ENCODE measurements at places on chromosomes 1 and 21.
A peak's percentile ranks its signal among the peaks of the same experiment; 100 is the strongest.

GRCh38 chr1:3847081-3847480 is 9.9 kb downstream of the CEP104 start:
- DNase-seq: no peak

GRCh38 chr1:211920141-211920572 is 89.6 kb upstream of the LPGAT1 start:
- no peak for DNase-seq

- DNase-seq: no peak
Observed at GRCh38 chr1:13548281-13548680, 34.5 kb upstream of the LRRC38 start.

GRCh38 chr1:41454406-41454805 is 30.1 kb downstream of the EDN2 start:
- no peak for DNase-seq

DNA sequence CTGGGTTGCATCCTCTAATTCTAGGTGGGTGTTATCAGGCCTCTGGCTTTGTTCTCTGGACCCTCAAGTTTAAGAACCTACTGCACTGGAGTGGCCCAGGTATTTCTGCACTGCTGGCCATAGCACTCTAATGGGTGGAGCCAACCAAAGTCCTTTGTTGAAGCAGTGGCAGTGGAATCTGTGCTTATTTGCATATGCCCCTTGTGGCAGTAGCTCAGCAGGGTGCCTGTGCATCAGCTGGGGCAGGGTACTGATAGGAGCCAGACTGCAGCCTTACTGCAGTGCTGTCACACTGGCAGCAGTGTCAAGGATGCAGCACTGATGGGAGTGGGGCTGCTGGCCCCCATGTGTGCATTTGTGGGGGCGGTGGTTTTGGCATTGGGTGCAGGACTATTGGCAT is 660.6 kb downstream of the LRRIQ3 start:
- DNase-seq: no peak

- no peak for DNase-seq
Observed at GRCh38 chr1:965526-966134, 652 bp upstream of the PLEKHN1 start.

GRCh38 chr1:217331698-217332097 is 299.2 kb downstream of the GPATCH2 start:
- no peak for DNase-seq

GRCh38 chr1:24391882-24392603 is 21.5 kb downstream of the STPG1 start:
- peak; percentile 57 for DNase-seq

GRCh38 chr1:40905061-40905460 is 42.9 kb upstream of the CITED4 start:
- DNase-seq: no peak

DNA sequence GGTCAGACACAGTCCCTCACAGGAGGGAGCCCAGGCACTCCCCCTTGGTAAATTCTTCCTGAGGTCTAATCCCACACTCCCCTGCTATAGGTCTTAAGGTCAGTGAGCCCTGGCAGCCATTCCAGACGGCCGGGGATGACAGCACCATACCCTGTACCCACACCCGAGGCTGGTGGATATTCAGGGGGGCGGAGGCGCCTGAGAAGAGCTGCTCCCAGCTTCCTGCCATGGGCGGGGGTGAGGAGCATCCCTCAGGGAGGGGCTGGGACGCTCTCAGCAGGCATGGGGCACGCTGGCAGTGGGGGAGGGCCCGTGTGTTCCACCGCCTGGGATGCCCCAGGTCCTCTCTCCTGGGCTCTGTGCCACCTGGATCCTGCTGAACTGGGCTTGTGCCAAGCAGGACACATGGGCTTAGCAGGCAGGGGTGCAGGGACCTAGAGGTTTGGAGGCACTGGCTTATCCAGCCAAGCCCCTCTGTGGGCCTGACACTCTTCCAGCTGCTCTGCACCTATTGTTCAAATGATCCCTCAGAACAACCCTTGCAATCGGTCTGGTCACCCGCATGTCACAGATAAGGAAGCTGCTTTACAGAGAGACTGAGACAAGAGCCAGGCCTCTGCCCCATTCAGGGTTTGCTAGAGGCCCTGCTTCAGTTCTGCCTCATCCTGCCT is 5.7 kb upstream of the ADGRB2 start:
- DNase-seq: no peak

- no peak for DNase-seq
Observed at GRCh38 chr1:184896000-184896399, 78.3 kb downstream of the NIBAN1 start.

DNA sequence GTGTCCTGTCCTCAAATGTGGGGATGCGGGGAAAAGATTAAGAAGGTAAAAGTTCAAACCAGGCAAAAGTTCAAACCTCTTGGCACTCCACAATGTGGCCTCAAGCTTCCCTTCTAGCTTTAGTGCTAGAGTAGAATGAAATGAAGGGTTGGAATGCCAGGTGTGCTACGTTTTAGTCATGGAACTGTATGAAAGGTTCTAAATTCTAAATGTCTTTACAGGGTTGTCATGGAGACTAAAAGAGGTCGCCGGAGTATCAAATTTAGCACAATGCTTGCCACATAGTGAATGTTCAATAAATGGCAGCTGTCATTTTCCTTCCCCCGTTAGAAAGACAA is 57.2 kb upstream of the LRRC8D start:
- peak; percentile 25 for DNase-seq

DNA sequence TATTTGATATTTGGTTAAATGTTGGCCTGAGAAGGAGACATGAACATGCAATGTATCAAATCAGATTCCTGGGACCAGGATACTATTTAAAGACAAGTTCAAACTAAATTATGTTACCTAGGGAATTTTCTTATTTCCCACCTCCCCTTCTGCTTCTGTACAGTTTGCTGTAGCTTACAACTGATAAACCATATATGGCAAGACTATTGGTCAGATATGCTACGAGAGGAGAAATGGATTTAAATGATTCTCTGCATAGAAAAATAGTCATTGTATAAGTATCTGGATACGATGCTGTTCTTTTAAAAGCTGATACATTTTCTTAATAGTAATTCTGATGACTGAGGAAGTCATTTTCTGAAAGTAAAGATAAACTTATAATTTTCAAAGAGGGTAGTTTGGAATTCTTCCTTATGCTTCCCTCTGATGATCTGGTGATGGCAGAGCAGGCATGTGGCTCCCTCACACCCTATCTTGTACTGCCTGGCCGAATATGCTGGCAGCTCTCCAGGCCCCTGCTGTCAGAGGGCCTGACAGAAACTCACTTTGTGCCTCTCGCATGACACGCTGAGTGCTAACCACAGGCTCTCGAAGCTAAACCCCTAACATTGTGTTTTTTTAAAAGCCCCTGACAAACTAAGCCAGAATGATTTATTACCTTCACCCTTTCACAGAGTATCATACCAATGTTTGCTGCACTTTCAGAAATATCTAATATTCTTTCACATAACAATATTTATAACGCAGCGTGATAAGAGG is 19.4 kb downstream of the RRP15 start:
- no peak for DNase-seq

- DNase-seq: no peak
Observed at GRCh38 chr1:30234091-30234490, 489.3 kb downstream of the MATN1 start.

- no peak for DNase-seq
Observed at GRCh38 chr1:185069202-185069772, 23.9 kb downstream of the RNF2 start.

- no peak for DNase-seq
Observed at GRCh38 chr1:107494061-107494460, 353.2 kb downstream of the NTNG1 start.

DNA sequence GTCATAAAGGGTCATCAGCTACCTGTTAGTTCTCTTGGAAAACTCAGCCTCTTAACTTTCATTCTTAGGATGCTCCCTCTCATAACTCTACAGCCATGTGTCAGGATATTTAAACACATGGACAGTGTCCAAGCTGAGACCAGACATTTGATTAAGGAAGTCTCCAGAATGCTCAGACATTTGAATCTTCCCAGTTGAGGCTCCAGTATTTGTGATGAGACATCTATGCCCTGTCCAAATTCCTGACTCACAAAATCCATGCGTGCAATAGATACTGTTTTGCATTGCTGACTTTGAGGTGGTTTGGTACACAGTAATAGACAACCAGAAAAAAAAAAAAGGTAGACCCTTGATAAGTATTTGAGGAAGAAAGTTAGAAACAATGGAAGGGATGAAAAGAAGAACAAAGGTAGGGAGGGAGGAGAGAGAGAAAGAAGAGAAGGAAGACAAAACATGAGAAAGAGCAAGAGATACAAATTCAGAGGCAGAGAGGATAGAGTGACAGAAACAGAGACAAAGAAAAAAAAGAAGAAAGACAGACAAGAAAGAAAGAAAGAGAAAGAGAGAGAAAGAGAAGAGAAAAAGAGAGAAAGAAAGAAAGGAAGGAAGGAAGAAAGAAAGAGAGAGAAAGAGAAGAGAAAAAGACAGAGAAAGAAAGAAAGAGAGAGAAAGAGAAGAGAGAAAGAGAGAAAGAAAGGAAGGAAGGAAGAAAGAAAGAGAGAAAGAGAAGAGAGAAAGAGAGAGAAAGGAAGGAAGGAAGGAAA is 275.5 kb upstream of the PRMT6 start:
- DNase-seq: no peak

DNA sequence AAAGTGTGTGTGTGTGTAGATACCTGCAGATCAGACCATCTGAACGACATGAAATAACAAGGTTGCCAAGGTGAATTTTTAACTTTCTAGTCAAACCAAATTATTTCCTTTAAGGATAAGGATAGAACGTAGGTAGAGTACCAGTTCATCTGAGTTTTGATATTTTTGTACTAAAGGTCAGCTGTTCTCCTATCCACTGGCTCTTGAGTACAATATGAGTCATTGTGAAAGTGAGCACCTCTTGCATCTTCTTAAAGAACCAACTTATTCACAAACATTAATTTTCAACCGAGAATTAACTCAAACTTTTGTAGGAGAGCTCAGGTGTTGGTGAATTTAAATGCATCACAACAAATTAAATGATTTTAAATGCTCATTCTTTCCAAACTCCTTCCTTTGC is 71.5 kb downstream of the IFI44 start:
- no peak for DNase-seq

GRCh38 chr1:231527586-231528171 is 790 bp upstream of the TSNAX start:
- no peak for DNase-seq

- no peak for DNase-seq
Observed at GRCh38 chr21:45253633-45254459, 33.8 kb downstream of the POFUT2 start.

GRCh38 chr1:45864167-45865106 is 61.0 kb downstream of the MAST2 start:
- no peak for DNase-seq

DNA sequence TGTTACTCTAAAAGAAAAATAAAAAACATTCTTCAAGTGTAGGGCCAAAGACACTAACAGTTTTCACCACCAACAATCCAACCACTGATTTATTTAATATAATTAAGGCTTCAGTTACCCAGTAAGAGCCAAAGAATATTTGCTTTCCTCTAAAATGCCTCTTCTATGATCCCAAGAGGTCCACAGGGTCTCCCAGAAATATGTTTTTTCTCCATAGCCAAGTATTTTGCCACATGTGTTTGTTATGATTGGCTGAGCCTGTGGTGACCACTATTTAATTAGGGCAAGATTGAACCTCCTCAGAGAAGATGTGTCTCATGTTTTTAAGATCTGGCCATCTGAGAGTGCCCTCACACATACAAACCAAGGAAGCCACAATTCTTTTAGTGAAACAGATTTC is 135.9 kb downstream of the TPR start:
- DNase-seq: no peak

GRCh38 chr21:39661740-39662139 is 49.0 kb downstream of the B3GALT5 start:
- no peak for DNase-seq

GRCh38 chr1:233744779-233745513 is 131.0 kb downstream of the KCNK1 start:
- no peak for DNase-seq

DNA sequence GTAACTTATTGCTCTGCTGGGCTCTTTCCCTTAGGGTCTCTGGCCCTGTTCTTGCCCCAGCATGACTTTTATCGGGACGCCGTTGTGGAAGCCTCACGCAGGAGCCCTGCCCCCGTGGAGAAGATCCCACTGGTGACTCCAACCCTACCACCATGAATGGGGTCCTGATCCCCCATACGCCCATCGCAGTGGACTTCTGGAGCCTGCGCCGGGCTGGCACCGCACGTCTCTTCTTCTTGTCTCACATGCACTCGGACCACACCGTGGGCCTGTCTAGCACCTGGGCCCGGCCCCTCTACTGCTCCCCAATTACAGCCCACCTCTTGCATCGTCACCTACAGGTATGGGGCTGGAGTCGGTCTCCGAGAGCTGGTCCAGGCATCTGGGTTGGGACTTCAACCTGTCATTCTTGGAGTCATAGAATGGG is 322 bp downstream of the DCLRE1B start:
- DNase-seq: no peak

DNA sequence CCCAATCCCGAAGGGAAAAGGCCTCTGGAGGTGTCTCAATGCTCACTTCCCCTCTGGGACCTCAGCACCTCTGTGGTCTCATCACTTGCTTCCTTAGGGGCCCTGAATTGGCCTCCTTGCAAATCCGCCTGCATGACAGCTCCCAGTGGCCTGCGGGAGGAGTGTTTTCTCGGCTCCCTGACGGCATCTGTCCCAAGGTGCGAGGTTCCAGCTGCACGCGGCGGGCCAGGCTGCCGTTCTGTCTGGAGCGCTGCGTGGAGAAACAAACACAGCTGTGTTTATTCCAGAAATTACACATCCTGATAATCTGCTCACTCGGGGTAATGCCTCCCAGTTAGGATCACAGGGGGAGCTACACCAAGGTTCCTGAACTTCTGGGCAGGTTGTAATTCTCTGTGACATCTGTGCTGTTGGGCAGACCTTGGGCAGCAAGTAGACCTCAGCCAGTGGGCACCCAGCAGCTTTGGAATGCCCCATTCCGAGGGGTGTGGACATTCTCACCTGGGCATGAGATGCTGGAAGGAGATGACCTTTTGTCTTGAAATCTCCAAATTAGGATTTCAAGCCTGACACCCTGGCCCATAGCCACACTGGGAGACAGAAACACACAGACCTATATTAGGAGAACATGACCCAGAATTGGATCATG is 18.2 kb downstream of the EPHB2 start:
- no peak for DNase-seq

- no peak for DNase-seq
Observed at GRCh38 chr1:19644681-19645410, 735 bp downstream of the NBL1 start.

Measured in memory B cell (primary cell).